ENCODE measurements at places on chromosomes 3 and 15.
A peak's percentile ranks its signal among the peaks of the same experiment; 100 is the strongest.

DNA sequence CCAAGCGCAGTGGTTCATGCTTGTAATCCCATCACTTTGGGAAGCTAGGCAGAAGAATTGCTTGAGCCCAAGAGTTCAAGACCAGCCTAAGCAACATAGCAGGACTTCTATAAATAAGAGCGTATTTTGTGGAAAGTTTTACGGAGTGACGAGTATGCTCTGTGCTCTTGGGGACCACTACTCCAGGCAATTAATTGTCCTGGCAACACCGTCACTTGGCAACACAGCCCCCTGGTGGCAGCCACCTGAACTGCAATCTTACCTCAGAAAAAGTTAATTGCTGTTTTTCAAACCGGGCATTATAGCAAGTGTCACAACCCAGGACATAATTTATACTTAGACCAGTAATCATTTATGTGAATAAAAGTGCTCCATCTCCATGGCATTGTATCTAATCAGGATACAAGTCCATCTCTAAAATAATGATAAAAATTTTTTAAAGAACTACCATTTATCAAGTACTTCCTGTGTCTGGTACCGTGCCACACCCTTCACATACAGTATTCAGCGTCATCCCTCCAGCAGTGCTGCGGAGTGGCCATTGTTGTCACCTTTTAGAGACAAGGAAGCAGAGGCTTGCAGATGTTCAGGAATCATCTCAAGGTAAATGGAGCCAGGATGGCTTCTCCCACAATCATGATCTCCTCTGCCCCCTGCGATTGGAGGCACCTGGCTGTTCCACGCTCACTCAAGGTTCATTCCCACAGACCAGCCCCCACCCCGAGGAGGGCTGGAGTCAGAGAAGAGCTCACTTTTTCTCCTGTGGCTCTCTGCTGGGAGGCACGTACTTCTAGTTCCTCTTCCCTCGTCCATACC, 34.5 kb downstream of the PLA2G4D start:
- DNase-seq = peak; percentile 57

DNA sequence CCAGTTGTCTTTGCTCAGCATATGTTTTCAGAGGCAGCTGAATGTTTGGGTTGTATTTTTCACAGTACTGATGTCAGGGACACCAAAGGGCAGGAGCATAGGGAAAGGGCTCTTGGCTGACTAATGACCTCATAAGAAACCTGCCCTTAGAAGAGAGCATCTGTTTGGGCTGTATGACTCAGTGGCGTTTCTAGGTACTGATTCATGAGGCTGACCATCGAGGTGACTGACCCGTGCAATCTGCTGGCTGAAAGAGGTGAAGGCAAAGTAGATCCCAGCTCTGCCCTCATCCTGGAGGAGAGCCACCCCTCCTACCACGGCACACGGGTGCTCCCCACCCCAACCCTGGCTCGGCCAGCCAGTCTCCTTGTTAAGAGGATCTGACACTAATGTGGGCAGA, 8.3 kb downstream of the LMCD1 start:
- no peak for DNase-seq

DNA sequence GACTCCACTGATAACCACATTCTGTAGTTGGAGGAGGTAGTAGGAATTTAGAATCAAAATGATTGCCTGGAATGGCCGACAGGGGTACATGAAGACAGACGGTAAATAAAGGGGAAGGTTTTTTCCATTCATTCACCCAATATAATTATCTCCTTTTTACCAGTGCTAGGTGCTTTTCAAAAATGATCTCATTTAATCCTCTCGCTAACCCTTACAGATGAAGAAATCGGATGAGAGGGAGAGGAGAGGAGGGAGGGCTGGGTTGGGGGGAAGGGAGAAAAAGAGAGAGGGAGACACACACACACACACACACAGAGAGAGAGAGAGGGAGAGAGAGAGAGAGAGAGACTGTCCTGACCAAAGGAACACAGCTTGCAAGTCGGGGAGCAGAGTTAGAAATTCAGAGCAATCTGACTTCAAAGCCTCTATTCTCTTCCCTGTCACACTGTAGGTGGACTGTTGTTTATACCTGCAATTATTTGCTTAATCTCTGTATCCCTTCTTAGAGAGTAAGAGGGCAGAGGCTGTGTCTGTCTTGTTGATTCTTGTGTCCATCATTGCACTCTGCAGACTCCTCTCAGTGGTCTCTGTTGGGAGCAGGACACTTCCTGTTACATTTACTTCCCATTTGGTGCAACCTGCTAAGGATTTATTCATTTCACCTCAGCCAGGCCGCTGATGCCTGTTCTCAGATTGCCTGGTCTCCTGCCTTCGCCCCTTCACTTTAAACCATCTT, 18.7 kb upstream of the PAQR9 start:
- no peak for DNase-seq

- DNase-seq = no peak
Measured at GRCh38 chr15:101382544-101382943, 87.5 kb upstream of the SNRPA1 start.

DNA sequence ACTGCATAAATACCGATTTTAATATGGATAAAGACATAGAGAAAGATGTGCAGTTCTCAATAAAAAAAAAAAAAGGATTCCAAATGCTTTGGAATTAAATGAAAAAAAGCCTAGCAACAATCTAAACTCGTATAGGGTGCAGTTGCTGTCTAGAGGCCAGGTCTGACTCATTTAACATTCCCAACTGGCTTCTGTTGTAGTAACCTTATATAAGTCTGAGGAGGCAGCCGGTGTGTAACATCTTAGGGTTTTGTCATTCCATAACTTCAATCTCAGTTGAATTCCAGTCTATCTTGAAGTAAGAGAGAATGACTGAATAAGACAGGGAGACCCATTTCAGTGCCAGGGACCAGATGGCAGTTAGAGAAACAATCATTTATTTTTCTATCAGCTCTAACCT, 6.5 kb downstream of the PDCD10 start:
- DNase-seq = no peak

- peak; percentile 49 for DNase-seq
Measured at GRCh38 chr3:122415104-122415744, 638 bp downstream of the WDR5B start.

DNA sequence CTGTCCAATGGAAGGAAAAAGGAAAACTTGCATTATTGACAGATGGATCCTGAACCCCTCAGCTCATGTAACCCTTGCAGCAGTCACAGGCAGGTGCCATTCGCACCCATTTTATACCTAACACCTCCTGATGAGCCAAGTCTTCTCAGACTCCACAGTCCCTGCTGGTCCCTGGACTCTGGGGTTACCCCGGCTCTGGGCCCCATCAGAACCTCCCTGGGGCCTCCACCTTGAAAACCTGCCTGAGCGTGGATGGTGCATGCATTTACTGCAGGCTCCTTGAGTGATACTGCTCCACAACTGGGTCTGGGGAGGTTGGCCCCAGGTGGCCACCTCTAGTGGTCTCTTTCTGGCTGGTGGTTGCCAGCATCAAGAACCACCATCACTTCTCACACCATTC, 15.9 kb upstream of the DOCK3 start:
- no peak for DNase-seq

DNA sequence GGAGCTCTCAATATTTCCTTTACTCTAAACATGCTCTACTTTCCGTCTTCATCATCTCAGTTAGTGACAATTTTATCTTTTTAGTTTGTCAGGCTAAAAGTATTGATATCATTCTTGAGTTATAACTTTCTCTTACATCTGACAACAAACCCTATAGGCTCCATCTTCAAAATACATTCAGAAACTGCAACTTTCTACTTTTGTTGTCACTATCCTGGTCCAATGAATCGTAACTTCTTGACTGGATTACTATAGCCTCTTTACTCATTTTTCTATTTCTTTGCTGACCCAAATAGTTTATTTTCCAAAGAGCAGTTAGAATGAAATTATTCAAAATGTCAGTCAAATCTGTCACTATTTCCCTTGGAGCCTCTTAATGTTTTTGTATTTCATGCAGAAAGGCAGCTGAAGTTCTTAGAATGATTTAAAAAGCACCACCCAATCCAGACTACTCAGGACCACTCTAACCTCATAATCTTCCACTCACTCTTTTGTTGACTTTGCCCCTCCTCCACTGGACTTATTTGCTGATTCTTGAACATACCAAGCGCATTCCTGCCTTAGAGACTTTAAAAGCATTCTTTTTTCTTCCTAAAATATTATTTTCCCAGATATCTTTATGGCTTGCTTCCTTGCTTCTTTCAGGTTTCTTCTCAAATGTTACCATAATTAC, 119.9 kb upstream of the CBLB start:
- no peak for DNase-seq

DNA sequence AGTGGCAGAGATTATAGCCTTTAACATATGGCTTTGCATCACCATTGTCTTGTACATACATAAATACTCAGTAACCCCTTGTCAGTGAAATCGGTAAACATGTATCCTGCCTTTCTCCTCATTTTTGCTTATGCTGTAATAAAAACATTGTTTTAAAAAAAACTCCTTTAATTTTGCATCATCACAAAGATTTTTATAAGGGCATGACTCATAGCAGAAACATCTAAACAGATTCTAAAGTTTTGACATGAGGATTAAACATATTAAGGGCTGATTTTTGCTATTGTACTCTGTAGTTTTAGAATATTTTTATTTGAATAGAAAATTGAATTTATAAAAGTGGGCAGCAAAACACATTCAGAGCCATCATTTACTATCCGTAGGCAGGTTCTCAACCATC, 275.9 kb downstream of the ZIC4 start:
- DNase-seq = no peak

DNA sequence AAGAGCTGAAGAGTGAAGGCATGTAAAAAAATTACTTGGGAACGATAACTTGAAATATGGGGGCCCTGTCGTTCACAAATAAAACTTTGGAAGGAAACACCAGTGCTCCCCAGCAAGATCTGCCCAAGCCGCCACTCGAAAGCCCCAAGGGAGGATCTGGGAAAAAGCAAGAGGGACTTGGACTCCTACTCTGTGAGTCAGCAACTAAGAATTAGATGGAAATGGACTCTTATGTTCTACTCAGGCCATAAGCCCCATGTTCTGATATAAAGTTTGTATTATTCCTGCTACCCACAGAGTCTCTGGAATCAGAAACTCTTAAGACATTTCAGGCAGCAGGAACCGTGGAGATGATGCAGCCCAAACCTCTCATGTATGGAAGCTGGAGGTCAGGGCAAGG, 75.7 kb downstream of the ITGB5 start:
- DNase-seq = no peak

GRCh38 chr15:84760219-84760618, 11.8 kb downstream of the ZNF592 start:
- DNase-seq = no peak

GRCh38 chr15:45314960-45315359, 62.9 kb downstream of the SLC28A2 start:
- peak; percentile 10 for DNase-seq

- DNase-seq = no peak
Measured at GRCh38 chr3:36648241-36649034, 115.9 kb downstream of the DCLK3 start.

GRCh38 chr15:39709941-39710340, 72.7 kb downstream of the FSIP1 start:
- DNase-seq = no peak

All from common myeloid progenitor, CD34-positive (primary cell).